ENCODE measurements at places on chromosomes 2 and 18.

- no peak for DNase-seq
Observed at GRCh38 chr2:148996805-148997204, 41.7 kb upstream of the LYPD6B start.

DNA sequence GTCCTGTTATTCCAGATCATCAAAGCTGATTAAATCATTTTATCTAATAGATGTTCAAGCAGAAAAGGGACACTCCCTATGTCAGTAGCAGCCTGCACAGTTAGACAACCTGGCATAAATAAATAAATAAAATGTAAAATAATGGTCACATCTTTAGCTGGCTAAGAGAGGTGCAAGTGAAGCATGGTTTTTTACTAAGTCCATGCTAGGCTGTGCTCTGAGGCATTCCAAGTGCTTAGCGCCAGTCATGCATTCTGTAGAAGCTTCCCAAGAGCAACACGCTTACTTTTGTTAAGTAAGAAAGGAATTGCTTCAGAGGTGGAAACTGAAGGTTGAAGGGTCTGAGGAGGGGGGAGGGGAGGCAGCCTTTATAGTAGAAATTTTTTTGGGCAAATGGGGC, 351.2 kb downstream of the CDH2 start:
- no peak for DNase-seq

GRCh38 chr18:41829647-41830516, 125.2 kb upstream of the PIK3C3 start:
- no peak for DNase-seq

- no peak for DNase-seq
Observed at GRCh38 chr2:241546771-241547498, 11.6 kb upstream of the BOK start.

- DNase-seq = no peak
Observed at GRCh38 chr18:31596081-31596872, 4.6 kb downstream of the TTR start.

DNA sequence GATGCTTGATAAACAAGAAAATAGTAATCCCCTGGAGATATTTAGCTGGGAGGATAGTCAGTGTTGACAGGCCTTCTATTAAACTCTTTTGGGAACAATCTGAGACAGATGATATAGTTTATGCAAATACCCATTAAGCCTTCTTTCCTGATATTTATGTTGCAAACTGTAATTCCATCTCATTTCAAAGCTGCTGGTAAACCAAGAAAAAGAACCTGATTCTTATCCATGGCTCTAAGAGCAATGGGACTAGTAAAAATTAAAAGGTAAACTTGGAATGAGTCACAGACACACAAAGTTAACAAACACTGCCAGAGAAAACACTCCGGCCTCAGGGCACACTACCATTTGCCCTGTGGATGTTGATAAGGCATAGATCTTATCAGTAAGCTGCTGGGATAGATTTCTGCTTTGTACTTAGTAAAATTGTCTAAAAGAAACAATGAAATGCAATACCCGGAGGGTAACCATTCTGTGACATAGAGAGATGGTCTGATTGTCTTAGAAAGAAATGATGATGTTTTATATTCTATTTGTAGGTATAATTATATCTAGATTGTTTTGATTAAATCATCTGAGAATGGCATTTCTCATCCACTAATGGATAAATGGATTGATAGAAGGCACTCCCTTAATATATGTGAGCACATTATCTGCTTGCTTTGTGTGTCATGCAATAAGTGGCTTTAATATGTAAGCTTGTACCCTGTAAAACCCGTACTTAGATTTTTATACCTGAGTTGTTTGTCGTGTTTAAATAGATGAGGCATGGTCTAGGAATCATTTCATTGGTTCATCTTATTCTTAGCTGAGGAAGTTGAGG, 13.2 kb downstream of the GALR1 start:
- no peak for DNase-seq

GRCh38 chr18:32048507-32049091, 30.0 kb downstream of the RNF125 start:
- DNase-seq = peak; percentile 80

- peak; percentile 76 for DNase-seq
Observed at GRCh38 chr2:178109813-178110212, 2.4 kb upstream of the RBM45 start.

DNA sequence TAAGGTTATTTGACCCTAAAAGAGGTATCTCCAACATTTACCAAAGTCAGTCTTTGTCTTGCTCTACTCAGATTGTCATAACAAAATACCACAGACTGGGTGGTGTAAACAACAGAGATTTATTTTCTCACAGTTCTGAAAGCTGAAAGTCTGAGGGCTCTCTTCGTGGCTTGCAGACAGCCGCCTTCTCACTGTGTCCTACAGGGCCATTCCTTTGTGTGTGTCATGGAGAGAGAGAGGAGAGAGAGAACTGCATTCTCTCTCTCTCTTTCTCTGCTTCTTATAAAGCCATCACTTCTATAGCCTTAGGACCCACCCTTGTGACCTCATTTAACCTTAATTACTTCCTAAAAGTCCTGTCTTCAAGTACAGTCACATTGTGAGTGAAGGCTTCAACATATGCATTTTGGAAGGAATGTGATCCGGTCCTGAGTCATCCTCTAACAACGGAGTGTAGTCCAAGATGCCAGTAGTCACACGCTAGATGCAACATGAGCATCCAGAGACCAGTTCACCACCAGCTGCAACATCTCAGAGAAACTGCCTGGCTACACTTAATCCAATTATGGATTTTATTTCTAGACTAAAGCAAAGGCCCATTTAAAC, 130.2 kb downstream of the CD226 start:
- no peak for DNase-seq

- peak; percentile 46 for DNase-seq
Observed at GRCh38 chr2:191818725-191819350, 28.1 kb downstream of the CAVIN2 start.

DNA sequence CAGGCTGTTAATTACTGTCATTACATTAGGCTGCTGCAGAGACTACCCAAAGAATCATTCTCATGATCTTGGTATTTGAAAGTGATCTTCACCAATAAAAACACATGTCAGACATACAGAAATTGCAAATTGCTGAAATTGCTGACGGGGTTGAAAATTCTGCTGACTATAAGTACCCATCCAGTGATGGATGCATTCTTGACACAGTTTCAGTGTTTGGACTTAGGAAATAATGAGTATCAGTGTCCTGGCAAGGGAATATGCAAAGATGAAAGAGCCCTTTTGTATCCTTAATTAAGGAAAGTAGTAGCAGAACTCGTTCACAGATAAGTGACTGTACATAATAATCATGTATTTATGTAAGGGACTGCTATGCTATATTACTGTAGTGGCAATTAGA, 221.1 kb upstream of the ATP5MC3 start:
- no peak for DNase-seq

DNA sequence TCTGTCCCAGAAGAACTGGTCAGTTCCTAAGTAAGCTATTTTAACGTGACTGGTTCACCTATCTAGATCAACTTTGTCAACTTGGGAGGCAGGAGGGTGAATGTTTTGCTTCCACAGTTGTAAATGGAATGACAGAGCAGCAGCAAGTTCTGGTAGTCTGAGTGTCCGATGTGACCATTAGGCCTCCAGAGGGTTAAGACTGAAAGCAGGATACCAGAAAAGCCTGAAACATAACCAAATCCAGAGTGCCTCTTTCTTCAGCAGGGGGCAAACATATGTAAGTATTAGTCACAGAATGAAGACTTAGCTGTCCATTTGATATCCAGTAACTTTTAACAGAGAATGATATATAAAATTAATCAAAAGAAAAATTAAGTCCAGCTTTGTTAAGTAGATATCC, 9.2 kb downstream of the HOXD3 start:
- no peak for DNase-seq

- DNase-seq = no peak
Observed at GRCh38 chr2:222653280-222653679, 2.6 kb downstream of the FARSB start.

DNA sequence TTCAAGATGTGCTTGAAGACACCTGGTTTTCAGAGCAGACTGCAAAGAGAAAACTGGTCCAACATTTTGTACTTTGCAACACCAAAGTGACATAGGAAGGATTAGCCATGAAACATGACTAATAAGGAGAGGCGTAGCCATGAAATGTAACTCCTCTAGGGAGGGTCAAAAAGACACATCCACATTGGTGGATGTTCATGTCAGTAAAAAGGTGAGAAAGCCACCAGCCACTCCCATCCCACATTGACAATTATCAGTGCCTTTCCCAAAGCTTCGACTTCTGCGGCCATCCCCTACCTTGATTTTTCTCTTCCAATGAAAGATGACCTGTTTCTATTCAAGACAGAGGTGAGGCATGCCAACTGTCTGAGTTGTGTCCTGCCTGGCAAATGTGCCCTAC, 223.2 kb downstream of the ALK start:
- no peak for DNase-seq

DNA sequence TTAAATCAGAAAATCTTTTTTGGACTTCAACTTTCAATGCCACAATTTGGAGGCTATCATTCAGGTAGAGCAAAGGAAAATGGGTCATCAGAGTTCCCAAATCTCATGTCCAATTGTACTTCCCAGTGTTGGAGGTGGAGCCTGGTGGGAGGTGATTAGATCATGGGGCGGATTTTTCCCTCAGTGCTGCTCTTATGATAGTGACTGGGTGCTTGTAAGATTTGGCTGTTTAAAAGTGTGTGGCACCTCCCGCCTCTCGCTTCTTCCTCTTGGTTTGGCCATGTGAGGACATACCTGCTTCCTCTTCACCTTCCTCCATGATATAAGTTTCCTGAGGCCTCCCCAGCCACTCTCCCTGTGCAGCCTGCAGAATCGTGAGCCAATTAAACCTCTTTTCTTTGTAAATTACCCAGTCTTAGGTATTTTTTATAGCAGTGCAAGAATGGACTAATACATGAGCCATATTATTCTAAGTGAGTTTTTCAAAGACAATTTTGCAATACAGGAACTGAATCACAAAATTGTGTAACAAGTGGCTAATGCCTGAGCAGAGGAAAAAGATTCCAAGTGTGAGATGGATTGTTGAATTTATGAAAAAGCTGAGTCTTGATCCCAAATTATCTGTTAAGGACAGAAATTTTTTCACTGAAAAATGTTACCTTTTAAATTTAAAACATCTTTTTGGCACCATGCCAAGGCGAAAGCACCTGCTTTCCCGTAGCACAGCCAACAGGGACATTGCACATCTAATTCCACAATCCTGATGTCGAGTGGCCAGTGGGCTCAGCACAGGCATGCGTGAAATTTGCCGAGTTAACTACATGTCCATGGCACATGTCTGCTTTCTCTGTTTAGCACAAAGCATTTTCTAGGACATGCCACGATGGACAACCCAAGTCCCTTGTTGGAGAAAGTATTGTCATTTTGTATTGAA, 150.9 kb downstream of the COL6A3 start:
- no peak for DNase-seq

- DNase-seq = peak; percentile 82
Observed at GRCh38 chr18:3998698-3999333, 456.3 kb downstream of the DLGAP1 start.

GRCh38 chr2:157427003-157427921, 16.6 kb downstream of the CYTIP start:
- DNase-seq = no peak

DNA sequence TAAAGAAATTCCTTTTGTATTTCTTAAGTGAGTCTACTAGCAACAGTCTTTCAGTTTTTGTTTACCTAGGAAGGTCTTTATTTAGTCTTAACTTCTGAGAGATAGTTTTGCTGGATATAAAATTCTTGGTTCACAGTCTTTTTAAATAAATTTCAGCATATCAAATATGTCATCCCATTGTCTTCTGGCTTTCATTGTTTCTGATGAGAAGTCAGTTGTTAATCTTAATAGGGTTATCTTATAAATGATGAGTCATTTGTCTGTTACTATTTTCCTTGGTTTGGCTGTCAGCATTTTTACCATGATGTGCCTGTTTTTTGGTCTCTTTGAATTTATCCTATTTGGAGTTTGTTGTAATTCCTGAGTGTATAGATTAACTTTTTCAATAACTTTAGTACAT, 129.3 kb downstream of the FAM210A start:
- peak; percentile 55 for DNase-seq

DNA sequence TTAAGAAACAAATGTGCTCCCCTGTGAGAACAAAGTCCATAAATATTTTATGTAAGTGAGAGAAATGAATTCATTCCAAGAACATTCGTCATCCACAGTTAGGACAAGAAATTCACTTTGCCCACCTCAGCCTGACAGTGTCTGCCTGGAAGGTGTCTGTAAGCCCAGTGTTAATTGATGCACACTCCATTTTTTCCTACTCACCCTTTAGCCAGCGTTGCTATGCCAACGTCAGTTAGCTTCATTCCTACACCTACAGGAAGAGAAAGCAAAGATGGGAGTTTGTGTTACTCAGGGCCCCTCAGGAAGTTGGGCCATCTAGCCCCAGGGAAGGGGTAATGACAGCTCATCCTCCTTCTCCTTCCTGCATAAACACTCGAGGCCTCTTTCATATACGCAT, 131.0 kb downstream of the ALPK2 start:
- DNase-seq = no peak

GRCh38 chr18:24669015-24669414, 208.6 kb downstream of the HRH4 start:
- DNase-seq = no peak

- DNase-seq = peak; percentile 41
Observed at GRCh38 chr2:226440127-226440918, 359.3 kb downstream of the IRS1 start.

DNA sequence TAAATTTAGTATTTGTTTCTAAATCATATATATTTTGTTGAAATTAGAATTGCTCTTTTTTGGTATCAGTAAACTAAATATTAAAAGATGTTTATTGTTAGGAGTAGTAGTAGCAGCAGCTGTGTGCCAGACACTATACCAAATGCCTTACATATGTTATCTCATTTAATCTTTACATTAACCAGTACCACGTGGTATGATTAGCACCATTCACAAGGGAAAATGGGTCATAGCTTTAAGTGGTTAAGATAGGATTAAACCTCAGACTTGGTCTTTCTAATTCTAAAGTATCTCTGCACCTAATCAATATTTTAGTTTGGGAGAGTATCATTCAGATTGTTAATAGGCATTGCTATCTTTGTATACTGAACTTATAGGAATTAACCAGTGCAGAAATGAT, 29.0 kb downstream of the PSMD14 start:
- no peak for DNase-seq

- no peak for DNase-seq
Observed at GRCh38 chr2:239536186-239536585, 135.4 kb upstream of the HDAC4 start.

- DNase-seq = no peak
Observed at GRCh38 chr2:176643646-176644045, 374.4 kb downstream of the MTX2 start.

GRCh38 chr18:9756271-9756932, 48.3 kb downstream of the RAB31 start:
- no peak for DNase-seq

GRCh38 chr18:10705786-10706185, 180.0 kb downstream of the NAPG start:
- no peak for DNase-seq

GRCh38 chr2:180846756-180847472, 133.5 kb upstream of the UBE2E3 start:
- no peak for DNase-seq

- DNase-seq = peak; percentile 49
Observed at GRCh38 chr2:41941831-41942230, 106.0 kb upstream of the PKDCC start.

- DNase-seq = no peak
Observed at GRCh38 chr18:76953156-76953555, 130.8 kb downstream of the ZNF236 start.

GRCh38 chr2:198297350-198297749, 493.0 kb downstream of the PLCL1 start:
- DNase-seq = no peak
